NCI-H187 treated with DMSO at 0.1 percent for 48 hours (cell line): ENCODE measurements at places on chromosomes 3 and 15.

DNA sequence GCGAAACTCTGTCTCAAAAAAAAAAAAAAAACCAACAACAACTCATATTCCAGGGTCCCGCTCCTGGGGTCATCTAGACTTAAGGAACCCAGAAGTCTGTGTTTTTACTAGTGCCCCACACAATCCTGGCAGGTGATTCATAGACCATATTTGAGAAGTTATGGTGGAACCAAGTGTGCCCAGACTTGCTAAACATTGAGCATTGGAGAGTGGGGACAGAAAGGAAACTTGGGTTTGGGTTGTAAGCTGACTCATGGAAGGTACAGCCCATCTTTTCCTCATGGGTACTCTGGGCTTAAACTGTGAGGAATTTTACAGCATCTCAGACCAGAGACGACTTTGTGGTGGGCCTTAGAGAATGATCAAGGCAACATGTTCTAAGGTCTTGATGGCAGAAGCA lies 18.3 kb upstream of the IGF2BP2 start:
- no peak for DNase-seq

GRCh38 chr3:99576904-99577559 lies 61.4 kb upstream of the COL8A1 start:
- no peak for DNase-seq

DNA sequence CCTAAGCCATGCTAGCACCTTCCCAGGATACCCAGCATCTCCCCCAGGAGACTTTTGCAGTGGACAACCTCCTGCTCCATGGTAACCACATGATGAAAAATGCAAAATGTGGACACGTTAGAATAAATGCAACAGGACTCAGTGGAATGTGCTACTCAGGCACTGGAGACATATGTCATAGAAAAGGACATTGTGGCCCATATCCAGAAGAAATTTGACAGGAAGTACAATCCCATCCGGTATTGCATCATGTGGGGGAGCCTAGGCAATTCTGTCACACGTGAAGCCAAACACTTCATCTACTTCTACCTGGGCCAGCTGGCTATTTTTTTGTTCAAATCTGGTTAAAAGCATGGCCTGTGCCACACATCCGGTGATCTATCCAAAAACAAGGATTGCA lies 227.2 kb upstream of the GPR149 start:
- DNase-seq = no peak

DNA sequence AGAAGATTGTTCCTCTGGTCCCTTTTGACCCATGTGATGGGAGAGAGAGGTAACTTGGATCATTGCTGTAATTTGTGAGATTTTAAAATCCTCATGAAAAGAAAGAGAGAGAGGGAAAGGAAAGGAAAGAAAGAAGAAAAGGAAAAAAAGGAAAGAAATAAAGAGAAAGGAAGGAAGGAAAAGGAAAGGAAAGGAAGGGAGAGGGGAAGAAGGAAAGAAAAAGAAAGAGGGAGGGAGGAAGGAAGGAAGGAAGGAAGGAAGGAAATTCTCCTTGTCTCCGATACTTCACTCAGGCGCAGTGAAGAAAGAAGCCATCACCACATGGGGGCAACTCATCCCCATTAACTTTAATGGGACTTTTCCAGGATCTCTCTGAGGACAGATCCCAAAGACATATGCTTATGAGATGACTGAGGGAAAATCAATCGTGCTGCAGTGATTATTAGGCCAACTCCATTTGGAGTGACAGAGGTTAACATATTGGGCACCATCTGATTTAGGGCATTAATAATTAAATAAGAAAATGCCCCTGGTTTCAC lies 123.0 kb downstream of the MEGF11 start:
- DNase-seq = no peak

- no peak for DNase-seq
These were observed 241.9 kb downstream of the IL20RB start for GRCh38 chr3:137199678-137200077.

- DNase-seq = no peak
These were observed 310.8 kb downstream of the SHQ1 start for GRCh38 chr3:72537448-72537847.

DNA sequence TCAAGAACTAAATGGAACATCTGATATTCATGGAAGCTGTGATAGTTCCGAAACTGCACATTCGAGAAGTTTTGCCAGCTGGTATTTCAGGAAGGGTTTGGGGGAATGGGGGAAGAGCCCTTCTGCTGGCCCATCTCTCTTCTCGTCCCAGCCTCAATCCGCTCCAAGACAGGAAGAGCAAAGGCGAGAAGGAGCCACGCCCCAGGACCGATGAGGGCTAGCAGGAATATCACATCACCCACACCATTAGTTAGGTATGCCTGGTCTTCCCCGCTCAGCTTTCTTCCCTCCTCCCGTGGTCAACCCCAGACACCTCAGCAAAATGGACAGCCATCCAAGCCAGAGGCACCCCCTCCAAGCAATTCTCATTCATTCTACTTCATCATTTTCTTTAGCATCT lies 14.9 kb upstream of the PCSK6 start:
- DNase-seq = no peak

GRCh38 chr15:33131552-33132232 lies 62.8 kb downstream of the FMN1 start:
- no peak for DNase-seq

DNA sequence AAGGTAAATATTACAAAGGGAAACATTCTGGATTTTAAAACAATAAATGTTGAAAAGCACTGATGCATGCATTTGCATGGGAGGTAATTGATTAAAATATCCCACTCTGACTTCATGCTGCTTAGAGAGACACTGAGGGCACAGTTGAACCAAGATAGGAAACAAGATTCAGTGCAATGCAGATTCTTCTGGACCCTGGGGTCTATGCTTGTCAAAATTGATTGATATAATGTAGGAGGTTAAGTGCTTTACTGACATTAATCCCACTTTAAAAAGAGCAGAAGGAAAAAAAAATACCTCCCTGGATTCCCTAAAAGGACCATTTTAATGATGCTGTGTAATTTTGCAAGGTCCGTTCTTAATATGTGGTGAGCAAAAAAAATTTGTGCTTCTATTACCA lies 454.2 kb downstream of the GABRB3 start:
- DNase-seq = no peak

GRCh38 chr3:116905794-116906193 lies 196.2 kb downstream of the TUSC7 start:
- no peak for DNase-seq

- DNase-seq = no peak
These were observed 2.1 kb downstream of the MAGI1 start for GRCh38 chr3:66036586-66037148.

GRCh38 chr15:71129669-71130068 lies 14.4 kb downstream of the THSD4 start:
- DNase-seq = no peak

- DNase-seq = no peak
These were observed 34.9 kb downstream of the CHDH start for GRCh38 chr3:53811143-53811927.

DNA sequence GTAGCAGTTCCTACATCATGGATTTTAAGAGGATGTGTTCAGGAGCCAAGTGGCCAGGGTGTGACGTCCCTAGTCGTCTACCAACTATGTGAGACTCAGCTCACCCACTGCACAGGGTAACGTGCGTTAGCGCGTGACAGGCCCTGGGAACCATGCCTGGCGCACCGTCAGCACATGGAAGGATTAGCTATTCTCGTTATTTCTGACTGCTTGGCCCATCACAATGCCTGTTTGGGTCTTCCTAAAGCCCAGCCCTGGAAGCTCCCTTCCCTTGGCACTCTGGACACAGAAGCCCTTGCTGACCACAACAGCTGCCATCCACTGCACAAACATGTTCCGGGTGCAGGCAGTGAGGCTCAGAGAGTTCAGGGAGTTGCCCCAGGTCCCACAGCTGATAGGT lies 91.0 kb upstream of the RPL32 start:
- no peak for DNase-seq

DNA sequence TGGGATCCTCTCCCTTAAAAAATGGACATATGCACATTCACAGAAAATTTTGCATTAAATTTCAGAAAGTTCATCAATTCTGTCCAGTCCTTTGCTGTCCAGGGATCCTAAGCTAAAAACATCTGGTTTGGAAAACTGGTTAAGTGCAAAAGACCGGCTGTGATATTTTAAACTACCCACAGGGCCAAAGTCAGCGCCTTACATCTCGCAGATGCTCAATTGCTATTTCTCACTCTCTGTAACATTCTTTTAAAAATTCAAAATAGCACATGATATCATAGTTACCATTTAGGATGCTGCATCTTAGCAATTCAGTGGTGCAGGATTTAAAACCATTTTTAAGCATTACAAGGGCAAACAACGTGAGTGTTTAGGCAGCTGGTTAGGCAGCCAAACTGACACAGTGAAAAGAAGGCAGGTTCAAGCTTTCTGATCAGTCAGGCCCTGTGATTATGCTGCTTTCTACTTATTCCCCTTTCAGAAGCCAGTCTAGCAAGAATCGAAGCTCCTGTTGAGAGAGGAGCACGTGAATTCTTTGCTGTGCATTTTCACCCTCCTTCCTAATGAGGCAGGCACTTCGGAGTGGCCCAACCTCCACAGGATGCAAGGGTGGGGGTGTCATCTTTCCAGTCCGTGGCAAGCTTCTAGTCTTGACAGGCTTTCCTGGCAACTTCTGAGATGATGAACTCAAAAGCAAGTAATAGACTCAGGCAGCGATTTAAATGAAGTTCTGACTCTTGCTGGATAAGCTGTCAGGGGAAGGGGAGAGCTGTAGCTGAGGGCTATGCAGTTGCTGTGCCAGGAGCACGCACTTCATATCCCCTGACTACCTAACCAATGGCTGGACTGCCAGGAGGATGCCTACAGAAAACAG lies 8.8 kb downstream of the PRICKLE2 start:
- no peak for DNase-seq

- no peak for DNase-seq
These were observed 171.3 kb upstream of the GADL1 start for GRCh38 chr3:31065765-31066164.

GRCh38 chr3:118126751-118127150 lies 907.9 kb downstream of the IGSF11 start:
- DNase-seq = no peak

GRCh38 chr3:30733209-30733608 lies 126.8 kb downstream of the TGFBR2 start:
- no peak for DNase-seq

- DNase-seq = no peak
These were observed 24.6 kb upstream of the MCCC1 start for GRCh38 chr3:183123891-183124290.

- DNase-seq = no peak
These were observed 43.7 kb downstream of the RASGRF1 start for GRCh38 chr15:79046691-79047404.
